ENCODE measurements at places on chromosomes 5 and 9. TPM values are rescaled to one million over a fixed set of nuclear protein-coding genes. Genes with fewer than 3 reads are reported as not detected.

- DNase-seq, result no peak
Measured at GRCh38 chr5:94613583-94613982, 4.8 kb downstream of the KIAA0825 start.

DNA sequence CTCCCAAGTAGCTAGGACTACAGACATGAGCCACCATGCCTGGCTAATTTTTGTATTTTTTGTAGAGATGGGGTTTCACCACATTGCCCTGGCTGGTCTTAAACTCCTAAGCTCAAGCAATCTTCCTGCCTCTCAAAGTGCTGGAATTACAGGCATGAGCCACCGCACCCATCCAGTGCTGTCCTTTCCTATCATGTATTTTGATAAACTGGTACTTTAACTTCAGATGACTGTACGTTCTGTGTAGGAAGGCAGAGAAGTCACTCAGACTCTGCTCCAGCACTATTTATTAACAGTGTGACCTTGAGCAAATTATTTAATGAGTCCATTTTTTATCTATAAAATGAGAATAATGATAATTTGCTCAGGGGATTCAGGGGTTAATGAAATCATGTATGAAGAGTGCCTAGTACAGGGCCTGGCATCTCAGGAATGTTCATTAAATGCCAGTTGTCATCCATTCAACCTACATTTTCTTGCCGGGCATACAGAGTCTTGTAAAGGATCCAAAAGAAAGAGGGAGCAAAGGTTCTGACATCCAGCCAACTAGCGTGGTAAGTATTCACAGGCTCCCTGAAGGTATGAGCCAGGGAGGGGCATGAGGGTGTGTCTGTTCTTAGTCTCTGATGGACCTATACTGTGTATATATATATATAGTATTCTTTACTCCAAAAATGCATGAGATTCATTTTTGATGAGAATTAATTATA lies 201.9 kb downstream of the PBX3 start:
- DNase-seq, result no peak

- DNase-seq, result no peak
Measured at GRCh38 chr5:142674531-142675469, 11.1 kb downstream of the FGF1 start.

GRCh38 chr5:112248623-112249022 lies 170.5 kb downstream of the EPB41L4A start:
- no peak for DNase-seq

DNA sequence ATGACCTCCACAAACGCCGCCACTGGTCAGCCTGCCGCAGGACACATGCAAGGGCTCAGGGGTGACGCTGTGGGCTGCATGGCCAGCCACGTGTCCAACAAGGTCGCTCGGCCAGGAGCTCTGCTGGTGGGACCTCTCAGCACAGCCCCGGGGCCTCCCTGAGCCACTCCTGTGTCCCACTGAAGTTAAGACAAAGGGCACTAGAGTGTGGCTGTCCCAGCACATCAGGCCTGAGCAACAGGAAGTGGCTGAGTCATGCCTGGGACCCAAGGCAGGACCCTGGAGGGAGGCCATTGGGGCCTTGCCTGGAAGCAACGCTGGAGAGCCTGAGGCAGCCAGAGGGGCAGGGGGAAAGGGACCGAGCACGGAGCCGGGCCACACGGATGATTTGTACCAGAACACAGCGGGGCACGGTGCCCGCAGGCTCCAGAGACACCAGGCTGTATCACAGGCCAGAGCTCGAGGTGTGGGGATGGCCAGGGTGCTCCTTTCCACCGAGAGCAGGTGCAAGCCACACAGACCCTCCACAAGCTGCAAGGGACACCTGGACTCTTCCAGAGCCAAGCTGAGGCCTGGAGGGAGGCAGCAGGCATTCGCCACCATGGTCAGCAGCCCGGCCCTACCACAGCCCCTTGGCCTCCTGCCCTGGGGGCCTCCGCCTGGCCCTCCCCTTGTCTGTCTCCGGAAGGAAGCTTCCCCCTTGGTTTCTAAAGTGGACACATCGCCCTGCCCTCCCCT lies 6.5 kb upstream of the TMEM210 start:
- DNase-seq, result no peak

DNA sequence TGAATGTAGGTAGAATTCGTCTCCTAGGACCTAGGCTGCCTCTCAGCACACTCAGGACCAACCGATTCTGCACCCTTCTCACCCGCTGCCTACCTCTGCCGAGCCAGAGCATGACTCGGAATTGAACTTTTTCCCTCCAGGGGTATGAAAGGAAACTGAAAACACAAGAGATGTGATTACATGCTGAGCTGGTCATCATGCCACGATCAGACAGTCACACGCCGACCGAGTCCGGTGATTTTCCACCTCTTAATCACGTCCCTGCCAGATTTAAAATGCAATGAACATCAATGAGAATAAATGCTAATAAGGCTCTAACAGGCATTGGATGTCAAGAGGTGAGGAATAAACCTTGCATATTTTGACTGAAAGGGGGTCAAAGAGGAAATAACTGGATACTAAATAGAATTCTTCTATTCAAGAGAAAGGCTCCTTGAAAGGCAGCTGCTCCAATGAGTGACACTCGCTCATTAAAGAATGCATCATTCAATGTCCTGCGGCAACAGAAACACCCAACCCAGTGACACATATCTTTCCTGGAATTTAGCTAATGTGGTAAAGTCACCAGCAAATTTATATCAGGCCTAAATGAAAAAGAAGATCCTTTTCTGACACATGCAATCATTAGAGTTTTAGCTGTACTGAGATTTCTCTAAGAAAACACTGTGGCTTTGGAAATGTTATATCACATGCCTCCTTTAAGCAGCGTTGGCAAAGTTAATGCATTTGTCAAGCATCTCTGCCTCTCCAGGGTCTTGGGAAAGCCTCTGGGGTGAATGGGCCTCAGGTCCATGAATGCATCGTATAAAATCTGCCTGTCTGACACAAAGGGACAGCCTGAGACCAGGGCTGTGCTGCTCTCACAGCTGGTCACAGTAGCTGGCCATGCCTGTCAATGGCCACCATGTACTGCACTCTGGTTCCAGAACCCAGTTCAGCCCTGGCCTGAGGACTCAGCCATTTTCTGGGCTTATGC lies 128.7 kb downstream of the SPOCK1 start:
- DNase-seq, result no peak

DNA sequence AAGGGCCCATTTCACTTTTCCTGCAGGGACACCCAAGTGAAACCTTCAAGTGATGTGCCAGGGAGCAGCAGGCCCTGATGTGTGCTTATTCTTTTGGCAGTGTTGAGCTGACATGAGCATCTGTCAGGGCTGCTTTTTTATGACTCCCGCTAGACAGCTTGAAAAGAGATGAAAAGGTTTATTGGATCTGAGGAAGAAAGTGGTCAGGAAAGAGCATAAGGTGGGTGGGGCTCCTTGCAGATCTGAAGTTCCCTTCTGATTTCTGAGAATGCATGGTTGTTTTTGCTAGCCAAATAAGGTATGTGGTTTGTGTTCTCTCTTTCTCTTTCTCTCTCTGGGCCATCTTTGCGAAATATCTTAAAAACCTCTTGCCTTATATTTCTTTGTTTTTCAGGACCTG lies 316.1 kb downstream of the DMRT2 start:
- DNase-seq, result peak; percentile 9

GRCh38 chr5:139660923-139661814 lies 13.0 kb downstream of the CXXC5 start:
- DNase-seq, result no peak

DNA sequence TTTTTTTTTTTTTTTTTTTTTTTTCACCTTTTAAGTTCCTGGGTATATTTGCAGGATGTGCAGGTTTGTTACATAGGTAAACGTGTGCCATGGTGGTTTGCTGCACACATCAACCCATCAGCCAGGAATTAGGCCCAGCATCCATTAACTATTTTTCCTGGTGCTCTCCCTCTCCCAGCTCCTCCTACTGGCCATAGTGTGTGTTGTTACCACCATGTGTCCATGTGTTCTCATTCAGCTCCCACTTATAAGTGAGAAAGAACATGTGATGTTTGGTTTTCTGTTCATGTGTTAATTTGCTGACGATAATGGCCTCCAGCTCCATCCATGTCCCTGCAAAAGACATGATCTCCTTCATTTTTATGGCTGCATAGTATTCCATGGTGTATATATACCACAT lies 350.5 kb downstream of the MAN2A1 start:
- no peak for DNase-seq

- DNase-seq, result no peak
Measured at GRCh38 chr9:94945197-94946144, 219.0 kb downstream of the AOPEP start.

GRCh38 chr5:124182133-124182532 lies 564.3 kb downstream of the ZNF608 start:
- DNase-seq, result no peak

GRCh38 chr5:142547445-142548380 lies 138.2 kb downstream of the FGF1 start:
- DNase-seq, result no peak

DNA sequence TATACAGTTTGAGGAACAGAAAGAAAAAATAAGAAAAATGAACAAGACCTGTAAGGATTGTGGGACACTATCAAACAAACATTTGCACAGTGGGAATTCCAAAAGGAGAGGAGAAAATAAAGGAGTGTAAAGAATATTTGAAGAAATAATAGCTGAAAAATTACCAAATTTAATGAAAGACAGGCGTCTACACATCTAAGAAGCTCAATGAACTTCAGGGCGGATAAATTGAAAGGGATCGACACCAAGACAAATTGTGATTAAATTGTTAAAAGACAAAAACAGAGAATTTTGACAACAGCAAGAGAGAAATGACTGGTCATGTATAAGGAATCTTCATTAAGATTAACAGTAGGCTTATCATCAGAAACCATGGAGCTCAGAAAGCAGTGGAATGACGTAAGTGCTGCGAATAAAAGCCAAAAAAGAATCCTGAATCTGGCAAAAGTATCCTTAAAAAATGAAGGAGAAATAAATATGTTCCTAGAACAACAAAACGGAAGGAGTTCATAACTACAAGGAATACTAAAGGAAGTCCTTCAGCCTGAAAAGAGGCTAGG lies 3.5 kb upstream of the SLC38A9 start:
- no peak for DNase-seq

The SLC1A3 gene
- total RNA-seq, result not detected

- no peak for DNase-seq
Measured at GRCh38 chr5:58544195-58544594, 38.7 kb upstream of the RAB3C start.

The DBH gene
- total RNA-seq, result not detected

The ANKRD18B gene
- total RNA-seq, result 1.5 TPM

GRCh38 chr9:84573083-84573482 lies 96.4 kb upstream of the NTRK2 start:
- no peak for DNase-seq

DNA sequence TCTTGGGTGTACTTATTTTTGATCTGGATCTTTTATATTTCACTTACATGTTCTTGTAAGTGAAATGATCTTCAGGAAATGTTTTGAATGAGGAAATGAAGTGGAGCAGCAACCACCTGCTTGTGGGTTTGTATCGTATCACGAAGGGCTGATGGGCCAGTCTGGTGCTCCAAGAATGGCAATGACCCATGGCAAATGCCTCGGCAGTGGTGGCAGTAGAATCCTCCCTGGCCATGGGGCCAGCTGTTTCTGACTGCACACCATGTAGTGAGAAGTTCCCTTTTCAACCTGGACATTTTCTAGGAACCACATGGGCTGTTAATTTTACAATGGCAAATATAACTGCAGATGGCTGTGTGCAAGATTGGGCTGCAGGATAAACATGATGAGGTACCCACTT lies 29.9 kb downstream of the MAT2B start:
- DNase-seq, result no peak

GRCh38 chr5:36842087-36842486 lies 34.5 kb upstream of the NIPBL start:
- DNase-seq, result no peak

The PCDHB11 gene
- total RNA-seq, result not detected

- no peak for DNase-seq
Measured at GRCh38 chr5:83322273-83322924, 149.1 kb upstream of the VCAN start.

The CETN3 gene
- total RNA-seq, result 51.8 TPM

The SLC25A2 gene
- total RNA-seq, result 0.31 TPM

The SPINK4 gene
- not detected for total RNA-seq

DNA sequence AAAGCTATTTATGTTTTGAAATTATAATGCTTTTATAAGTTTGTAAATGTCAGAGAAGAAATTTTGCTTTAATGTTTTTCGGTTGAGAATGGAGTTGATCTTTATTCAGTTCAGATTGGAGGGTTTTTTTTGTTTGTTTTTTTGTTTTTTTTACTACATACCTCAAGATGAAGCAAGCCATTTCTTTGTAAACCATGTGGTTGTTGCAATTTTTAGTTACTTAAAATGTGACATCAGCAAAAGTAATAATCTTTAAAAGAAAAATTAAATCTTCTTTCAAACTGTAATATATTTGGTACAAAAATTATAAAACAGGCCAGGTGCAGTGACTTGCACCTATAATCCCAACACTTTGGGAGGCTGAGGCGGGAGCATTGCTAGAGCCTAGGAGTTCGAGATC lies 102.6 kb downstream of the CDC42SE2 start:
- no peak for DNase-seq

GRCh38 chr5:94776167-94776566 lies 157.7 kb downstream of the SLF1 start:
- no peak for DNase-seq

The EPB41L4B gene
- total RNA-seq, result 0.17 TPM

GRCh38 chr5:173338380-173339015 lies 10.3 kb upstream of the STC2 start:
- no peak for DNase-seq

The MAP1B gene
- total RNA-seq, result 0.78 TPM

The OR1N2 gene
- total RNA-seq, result not detected

GRCh38 chr5:50889790-50890189 lies 223.4 kb downstream of the PARP8 start:
- DNase-seq, result no peak

DNA sequence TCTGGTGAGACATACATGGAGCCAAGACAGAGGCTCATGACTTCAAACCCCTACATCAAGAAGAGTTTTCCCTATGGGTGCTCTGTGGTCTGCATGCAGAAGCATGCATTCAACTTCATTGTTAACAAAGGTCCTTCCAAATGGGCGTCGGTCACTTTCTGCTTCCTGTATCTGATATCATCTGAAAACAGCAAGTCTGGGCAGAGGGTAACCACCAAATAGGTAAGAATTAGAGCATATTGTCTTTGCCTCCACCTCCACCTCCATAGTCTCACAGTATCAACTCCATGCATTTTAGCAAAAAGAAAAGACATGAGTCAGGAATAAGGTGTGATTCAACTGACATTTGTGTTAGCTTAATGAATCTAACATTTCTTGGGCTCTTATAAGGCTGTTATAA lies 462.9 kb downstream of the DMRT2 start:
- DNase-seq, result no peak

DNA sequence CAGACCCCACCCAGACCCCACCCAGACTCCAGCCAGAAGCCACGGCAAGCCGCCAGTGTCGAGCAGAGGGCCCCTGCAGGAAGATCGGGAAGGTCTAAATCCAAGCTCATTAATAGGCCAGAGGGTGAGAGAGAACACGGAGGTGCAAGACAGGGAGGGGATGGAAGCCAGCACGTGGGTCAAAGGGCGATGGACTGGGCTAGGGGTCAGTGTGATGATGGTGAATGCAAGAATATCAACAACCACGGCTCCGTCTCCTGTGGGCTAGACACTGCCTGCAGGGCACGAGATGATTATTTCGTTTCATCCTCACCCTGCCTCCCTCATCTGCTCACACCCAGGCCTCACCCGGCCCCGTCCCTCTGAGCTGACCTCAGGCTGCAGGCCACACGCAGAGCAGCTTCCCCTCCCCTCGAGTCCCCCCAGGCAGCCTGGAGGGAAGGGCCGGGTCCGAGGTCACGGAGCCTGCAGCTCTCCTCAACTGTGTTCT lies 122.0 kb downstream of the COL23A1 start:
- DNase-seq, result no peak

GRCh38 chr5:42518595-42519221 lies 95.5 kb downstream of the GHR start:
- no peak for DNase-seq

Data from activated CD4-positive, alpha-beta memory T cell treated with anti-CD3 and anti-CD28 coated beads for 36 hours (primary cell).